NCI-H524 (cell line): ENCODE measurements at places on chromosomes 4 and X.

DNA sequence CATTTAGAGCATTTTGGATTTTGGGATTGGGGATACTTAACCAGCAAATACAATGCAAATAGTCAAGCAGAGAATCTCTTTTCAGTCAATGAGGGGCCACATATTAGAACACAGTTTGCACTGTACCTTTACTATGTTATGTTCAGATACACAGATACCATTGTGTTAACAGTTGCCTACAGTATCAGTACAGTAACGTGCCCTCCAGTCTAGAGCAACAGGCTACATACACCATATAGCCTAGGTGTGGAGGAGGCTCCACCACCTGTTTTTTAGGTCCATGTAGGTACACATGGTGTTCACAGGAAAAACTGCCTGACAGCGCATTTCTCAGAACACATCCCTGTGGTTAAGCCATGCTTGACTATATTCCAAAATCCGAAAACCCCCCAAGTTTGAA lies 9.1 kb downstream of the GRPEL1 start:
- no peak for DNase-seq

DNA sequence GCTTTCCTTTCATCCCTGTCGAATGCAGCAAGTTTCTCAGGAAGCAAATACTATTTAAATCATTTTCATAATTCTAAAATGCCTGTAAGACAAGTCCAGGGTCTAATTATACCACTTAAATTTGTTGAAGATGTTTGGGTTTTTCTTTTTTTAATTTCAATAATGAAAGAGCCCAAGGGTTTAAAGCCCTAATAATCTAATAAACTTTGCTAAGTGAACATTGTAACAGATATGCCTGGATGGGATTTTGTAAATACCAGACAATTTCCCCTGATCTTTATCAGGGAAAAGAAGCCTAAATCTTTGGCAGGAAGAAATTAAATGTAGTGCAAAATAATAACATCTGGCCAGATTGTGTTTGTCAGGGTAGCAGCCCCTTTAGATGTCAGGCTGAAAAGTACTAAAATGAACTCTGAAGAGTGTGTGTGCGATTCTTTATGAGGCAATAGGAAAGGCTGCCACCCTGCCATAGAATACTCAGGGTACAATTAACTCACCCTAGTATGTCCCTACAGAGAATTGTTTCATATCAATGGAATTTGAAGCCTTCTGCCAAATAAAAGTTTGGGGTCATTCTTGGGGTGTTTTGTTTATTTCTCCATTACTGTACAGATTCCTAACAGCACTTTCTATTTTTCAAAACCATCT lies 45.6 kb downstream of the GPC3 start:
- peak; percentile 9 for DNase-seq

DNA sequence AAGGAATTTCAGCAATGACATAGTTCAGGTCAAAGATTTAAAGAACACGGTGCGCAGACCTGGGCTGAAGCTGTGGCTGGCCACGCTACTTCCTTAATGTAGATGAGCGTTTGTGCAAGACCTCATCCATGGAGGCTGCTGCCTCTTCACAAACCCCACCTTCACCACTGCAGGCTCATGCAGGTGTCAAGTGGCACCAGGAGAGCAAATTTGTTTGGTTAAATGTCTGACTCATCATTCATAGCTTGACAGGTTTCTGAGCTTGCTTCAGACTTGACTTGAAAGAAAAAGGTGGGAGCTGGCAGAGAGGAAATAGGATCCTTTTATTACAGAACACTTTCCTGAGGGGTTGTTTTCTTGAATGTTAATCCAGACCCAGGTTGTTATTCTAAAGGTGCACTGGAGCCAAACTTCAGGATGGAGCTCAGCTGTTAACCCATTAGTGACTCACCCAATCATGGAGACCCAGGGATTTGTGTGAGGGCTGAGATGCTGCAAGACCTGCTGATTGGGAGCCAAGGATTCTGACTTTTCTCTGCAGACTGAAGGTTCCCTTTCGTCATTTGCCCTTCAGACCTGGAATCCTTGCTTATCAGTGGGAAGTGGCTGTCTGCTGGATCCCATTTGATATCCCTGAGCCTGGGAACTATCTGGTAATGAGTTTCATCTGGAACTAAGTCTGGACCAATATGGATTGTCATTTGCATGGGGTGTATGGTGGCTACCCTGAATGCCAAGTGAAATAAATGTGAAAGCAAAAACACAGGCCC lies 315.3 kb downstream of the PTTG2 start:
- no peak for DNase-seq

GRCh38 chr4:54225598-54226403 lies 3.3 kb upstream of the PDGFRA start:
- DNase-seq = no peak

DNA sequence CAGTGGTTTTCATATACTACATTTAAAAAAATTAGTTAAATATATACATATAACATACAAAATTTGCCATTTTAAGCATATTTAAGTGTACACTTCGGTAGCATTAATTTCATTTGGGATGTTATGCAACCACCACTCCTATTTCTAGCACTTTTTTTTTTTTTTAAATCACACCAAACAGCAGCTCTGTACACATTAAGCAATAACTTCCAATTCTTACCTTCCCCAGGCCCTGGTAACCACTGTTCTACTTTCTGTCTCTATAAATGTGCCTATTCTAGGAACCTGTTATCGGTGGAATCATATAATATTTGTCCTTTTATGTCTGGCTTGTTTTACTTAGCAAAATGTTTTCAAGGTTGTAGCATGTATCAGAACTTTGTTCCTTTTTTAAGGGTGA lies 39.1 kb downstream of the TMEM164 start:
- no peak for DNase-seq

GRCh38 chr4:174521800-174522182 lies 497 bp downstream of the HPGD start:
- no peak for DNase-seq

DNA sequence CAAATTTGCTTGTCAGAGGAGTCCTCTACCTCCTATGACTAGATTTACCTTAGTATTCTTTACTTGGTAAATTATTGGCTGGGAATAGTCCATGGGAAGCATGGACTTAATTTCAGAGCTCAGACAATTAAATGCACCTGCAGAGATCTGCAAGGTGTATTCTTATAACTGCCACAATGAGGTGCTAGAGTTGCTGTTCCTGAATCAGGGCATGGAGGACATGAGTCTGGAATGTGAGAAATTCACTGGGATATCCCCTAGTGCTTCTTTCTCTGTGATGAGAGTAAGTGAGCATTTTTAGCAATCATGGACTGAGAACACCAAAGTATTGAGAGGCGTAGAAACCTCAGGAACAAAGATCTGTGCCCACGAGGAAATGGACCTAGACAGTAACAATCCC lies 32.9 kb upstream of the GRID2 start:
- peak; percentile 2 for DNase-seq

DNA sequence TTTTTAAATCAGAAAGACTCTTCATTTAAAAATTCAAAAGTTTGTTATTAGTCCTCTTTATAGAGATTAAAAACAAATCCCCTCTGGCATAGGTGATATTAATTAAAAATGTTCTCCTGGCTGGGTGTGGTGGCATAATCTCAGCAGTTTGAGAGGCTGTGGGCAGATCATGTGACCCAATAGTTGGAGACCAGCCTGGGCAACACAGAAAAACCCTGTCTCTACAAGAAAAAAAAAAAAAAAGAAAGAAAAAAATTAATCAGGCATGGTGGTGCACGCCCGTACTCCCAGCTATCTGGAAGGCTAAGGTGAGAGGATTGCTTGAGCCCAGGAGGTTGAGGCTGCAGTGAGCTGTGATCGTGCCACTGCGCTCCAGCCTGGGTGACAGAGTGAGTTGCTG lies 38.9 kb downstream of the RASGEF1B start:
- DNase-seq = no peak

DNA sequence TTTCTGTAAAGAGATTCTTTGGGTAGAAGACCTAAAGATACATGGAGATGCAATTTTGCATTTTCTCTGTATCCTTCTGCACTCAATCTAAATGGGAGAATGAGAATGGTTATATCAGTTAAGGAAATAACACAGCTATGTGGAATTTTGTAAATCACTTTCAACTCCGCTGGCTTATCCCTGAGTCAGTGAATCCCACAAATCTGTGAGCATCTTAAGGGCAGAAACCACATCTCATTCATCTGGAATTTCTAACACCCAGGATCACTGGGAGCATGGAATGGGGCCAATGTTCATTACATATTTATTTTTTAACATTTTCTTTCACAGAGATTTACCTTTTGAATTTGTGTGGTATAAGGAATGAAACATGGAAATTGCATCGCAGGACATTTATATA lies 167.8 kb downstream of the CFAP47 start:
- DNase-seq = no peak

DNA sequence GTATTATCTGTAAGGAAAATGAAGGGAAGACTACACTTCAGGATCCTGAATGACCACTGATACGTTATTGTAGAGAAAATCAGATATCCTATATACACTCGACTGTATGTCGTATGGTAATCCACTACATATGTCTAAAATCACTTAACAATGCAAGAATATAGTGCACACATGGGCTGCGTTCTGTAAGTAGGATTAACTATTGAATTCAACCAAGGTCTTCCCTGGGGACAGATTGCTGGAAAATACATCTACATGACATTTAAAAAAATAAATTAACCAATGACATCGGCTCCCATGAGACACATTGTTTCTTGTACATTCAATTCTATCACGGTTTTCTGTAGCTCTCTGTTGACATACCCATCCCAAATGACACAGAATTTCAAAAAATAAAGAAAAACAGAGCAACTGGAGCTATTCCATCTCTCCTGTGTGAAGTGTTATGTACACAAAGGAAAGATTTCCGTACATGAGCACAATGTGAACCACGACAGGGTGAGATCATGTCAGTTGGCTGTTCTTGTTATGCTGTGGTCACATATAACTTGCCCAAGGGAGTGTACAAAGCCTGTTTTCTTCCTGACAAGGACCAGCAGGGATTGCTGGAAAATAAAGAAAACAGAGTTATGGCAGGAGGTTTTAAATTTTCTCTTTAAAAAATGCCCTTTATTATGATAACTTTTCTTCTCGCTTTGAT lies 6.1 kb downstream of the ENOX2 start:
- DNase-seq = peak; percentile 85

GRCh38 chr4:184310171-184310567 lies 92.5 kb upstream of the ENPP6 start:
- DNase-seq = no peak

- DNase-seq = no peak
These were observed 24.3 kb downstream of the PLK4 start for GRCh38 chr4:127905029-127905428.

DNA sequence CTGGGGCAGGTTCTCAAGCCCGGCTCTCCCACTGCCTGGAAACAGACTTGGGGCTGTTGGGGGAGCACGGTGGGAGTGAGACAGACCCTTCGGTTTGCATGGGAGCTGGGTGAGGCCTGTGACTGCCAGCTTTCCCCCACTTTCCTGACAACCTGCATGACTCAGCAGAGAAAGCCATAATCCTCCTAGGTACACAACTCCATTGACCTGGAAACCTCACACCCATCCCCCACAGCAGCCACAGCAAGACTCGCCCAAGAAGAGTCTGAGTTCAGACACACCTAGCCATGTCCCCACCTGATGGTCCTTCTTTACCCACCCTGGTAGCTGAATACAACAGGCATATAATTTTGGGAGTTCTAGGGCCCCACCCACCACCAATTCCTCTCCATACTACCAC lies 57.6 kb upstream of the UBQLN2 start:
- DNase-seq = no peak

DNA sequence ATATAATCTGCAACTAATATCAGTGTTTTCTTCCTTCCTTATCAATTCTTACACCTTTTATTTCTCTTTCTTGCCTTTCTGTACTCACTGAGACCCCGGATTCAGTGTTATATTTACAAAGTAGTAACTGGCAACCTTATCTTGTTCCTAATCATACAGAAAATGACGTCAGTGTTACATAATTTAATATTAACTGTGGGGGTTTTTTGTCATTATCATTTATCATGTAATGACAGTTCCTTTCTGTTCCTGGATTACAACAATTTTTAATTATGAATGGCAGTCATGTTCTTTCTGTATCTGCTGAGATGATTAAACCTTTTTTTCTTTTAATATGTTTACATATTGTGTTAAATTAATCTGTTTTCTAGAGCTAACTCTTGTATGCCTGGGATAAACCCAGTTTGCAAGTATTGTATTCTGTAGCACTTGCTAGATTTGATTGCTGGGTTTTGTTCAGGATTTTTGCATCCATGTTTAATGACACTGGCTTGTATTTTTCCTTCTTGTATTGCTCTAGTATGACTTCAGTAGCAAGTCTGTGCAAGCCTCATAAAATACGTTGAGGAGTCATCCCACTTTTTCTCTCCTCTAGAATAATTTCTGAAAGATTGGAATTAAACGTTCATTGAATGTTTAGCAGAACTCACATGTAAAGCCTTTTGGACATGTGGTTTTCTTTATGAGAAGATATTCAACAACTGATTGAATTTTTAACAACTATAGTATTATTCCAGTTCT lies 10.4 kb upstream of the HSPA4L start:
- no peak for DNase-seq

GRCh38 chr4:165992283-165992682 lies 119.2 kb downstream of the TLL1 start:
- no peak for DNase-seq

DNA sequence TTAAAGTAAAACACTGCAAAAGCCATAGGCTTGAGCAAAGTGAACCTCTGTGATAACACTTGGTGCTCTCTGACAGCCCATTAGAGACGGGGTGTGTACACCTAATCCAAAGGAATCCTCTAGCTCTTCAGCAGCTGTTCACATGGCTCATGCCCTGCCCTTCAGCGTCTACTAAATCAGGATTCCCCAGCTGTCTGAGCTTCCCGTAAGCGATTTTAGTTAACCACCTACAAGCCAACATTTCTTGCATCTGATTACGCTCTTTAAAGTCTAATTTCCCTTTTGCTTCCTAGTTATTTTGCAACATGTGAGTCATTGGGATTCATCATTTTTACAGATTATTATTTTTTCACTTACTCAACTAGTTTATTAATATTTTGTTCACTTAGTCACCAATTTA lies 6.5 kb downstream of the DMD start:
- no peak for DNase-seq

DNA sequence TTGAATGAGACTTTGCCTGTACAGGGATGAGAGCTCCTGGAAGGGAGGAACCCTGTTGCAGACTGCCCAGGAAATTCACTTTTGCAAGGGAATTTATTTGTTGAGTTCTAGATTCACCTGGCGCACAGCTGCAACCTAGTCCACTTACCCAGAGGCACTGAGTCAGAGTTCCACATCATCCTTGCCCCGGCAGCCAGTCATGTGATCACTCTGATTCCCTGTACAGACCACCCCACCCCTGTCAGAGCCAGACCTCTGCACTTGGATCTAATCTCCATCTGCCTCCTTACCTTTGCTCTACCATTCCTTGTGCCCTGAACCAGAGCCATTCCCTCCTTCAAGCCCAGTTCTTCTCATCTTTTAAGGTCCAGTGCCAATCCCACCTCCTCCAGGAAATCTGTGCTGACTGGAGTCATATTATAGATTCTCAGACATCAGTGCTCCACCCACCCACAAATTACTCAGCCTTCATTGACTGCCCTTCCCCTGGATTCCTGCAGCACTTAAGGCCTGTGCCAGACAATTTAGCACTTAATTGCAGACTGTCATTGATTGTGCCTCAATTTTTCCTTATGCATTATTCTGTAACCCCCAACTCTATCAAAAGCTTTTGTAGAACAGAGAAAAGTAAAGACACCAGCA lies 84.1 kb upstream of the MAGEA4 start:
- no peak for DNase-seq

GRCh38 chr4:85836588-85837438 lies 361.9 kb downstream of the ARHGAP24 start:
- no peak for DNase-seq

- DNase-seq = no peak
These were observed 1965.8 kb downstream of the C4orf33 start for GRCh38 chr4:131061734-131062133.

GRCh38 chr4:24209906-24210305 lies 320.1 kb upstream of the PPARGC1A start:
- DNase-seq = no peak

GRCh38 chrX:36908801-36909675 lies 99.1 kb upstream of the FAM47C start:
- DNase-seq = peak; percentile 50
